Activated CD8-positive, alpha-beta memory T cell treated with anti-CD3 and anti-CD28 coated beads, Interleukin-2, amount 10 ng/mL, durations not matched to agents 7 days and 5 days (primary cell): ENCODE measurements at places on chromosomes 5 and 9.

- no peak for DNase-seq
Observed at GRCh38 chr5:95533106-95533505, 21.7 kb downstream of the SKIC3 start.

GRCh38 chr9:89519366-89519805 lies 21.5 kb upstream of the SEMA4D start:
- DNase-seq, result no peak

DNA sequence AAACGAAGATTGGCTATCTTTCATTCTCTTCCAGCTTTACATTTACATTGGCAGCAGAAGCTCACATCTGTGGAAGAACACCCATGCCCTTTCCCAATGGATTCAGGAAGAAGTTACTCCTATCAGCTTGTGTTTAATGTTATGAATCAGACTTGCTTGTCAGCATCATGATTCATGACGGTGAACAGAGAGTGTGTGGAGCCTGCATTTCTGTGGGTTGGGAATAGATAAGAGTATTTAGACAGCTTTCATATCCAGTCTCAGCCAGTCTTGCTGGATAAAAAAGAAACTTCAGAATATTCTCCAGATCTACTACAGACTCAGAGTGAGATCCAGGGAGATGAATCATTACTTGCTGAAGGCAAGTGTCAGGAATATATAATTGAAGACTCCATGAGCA lies 812.9 kb upstream of the ZNF608 start:
- DNase-seq, result no peak

DNA sequence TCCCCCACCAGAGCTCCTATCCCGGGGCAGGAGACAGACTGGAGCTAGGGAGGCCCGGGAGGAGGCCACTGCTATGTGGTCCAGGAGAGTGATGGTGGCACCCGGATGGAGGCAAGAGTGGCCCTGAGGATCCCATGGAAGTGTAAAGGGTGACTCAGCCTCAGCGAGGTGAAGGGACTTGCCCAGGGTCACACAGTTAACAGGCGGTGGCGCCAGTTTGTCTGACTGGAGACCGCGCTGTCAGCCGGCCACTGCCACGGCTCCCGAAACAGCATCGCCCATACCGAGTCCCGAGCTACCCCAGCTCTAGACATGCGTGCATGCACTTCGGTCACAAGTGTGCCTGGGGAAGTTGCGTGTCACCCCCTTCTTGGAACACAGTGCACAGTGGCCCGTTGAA lies 165.9 kb downstream of the GAPVD1 start:
- no peak for DNase-seq

GRCh38 chr9:14822666-14823065 lies 87.6 kb downstream of the FREM1 start:
- DNase-seq, result no peak
